Stimulated activated CD8-positive, alpha-beta memory T cell treated with anti-CD3 and anti-CD28 coated beads, Interleukin-12 subunit alpha, Interleukin-12 subunit beta, amount 100 ng/mL, for 1 hour (primary cell): ENCODE measurements at places on chromosomes 7 and 10.

DNA sequence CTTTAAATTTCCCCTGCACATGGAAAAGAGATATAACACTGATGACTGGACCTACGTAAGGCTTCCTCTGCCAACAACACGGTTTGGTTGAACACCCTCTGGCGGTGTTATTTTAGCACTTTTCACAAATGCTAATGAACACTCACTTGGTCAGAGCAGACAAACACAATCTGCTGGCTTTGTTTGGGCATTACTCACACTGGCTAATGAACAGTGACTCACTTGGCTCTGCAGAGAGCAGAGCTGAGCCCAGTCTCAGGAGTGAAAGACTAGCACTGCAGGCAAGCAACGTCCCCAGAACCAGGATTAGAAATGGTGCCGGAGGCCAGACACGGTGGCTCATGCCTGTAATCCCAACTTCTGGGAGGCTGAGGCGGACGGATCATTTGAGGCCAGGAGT lies 430.8 kb downstream of the PLXNA4 start:
- no peak for DNase-seq

DNA sequence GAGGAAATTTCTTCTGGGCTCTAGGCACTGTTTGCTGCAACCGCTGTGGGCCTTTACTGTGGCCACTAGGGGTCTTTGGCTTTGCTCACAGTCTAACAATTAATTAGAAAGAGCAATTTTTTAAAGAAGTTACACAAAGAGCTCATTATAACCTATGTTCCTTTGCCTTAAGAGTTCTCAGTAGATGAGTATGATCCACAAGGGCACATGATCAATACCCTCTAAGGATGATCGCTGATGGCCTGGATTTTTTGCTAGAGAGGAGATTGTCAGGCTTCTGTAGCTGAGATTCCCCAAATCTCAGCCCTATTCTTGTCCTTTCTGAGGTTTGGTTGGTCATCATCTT lies 80.8 kb upstream of the RHOBTB1 start:
- DNase-seq = no peak

- DNase-seq = no peak
These were observed 150.4 kb downstream of the MAD1L1 start for GRCh38 chr7:2082139-2082998.

DNA sequence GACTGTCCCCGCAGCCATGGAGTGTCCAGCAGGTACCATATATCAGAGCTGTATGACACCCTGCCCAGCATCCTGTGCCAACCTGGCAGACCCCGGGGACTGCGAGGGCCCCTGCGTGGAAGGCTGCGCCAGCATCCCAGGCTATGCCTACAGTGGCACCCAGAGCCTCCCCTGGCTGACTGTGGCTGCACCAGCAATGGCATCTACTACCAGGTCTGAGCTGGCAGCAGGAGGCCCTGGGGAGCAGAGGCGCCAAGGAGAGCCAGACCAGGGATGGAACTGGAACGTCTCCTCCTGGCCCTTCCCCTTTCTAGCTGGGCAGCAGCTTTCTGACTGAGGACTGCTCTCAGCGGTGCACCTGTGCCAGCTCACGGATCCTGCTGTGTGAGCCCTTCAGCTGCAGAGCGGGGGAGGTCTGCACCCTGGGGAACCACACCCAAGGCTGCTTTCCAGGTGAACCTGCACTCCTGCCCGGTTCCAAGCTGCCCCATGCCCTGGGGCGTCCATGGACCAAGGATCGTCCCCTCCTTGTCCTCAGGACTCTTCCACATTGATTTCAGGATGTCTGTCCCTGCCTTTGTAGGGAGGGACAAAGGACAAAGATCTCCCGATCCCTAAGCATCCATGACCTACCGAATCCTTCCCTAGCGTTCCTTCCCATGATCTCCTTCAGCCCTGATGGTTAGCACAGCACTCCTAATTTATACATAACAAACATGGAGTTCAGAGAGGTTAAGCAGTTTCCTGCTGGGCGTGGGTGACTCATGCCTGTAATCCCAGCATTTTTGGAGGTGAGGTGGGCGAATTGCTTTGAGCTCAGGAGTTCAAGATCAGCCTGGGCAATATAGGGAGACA lies 33.3 kb downstream of the EPHB4 start:
- no peak for DNase-seq

DNA sequence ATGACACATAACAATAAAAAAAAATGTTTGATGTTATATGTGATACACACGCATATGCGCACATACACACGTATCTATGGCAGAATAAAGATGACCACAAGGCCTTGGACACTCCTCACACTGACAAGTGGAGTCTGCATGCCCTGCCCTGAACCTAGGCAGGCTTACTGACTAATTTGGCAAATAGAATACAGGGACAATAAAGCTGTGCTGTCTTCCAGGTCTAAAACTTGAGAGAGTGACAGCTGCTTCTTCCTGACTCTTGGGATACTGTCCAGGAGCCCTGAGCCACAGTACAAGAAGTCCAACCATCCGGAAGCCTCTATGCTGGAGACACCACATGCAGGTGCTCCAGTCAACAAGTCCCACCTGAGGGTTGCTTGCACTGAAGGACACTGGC lies 20.3 kb downstream of the PARD3 start:
- no peak for DNase-seq

- no peak for DNase-seq
These were observed 3.5 kb downstream of the LOXL4 start for GRCh38 chr10:98264378-98265065.

DNA sequence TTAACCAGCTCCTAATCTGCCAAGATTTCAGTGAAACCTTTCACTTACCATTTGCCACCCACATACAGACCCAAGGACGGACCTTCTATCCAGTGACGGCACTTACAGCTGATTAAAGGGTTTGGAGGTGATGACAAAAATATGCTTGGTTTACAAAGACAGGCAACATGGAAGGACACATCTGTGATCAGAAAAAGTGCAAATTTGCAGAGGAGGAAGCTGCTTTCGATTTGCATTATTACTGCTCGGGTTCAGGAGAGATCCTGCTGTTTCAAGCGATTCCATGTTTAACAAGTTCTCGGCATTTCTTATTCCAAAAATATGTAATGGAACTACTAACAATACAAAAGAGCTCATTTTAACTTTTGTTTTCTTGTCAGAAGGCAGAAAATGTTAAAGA lies 109.0 kb downstream of the JAZF1 start:
- DNase-seq = no peak

DNA sequence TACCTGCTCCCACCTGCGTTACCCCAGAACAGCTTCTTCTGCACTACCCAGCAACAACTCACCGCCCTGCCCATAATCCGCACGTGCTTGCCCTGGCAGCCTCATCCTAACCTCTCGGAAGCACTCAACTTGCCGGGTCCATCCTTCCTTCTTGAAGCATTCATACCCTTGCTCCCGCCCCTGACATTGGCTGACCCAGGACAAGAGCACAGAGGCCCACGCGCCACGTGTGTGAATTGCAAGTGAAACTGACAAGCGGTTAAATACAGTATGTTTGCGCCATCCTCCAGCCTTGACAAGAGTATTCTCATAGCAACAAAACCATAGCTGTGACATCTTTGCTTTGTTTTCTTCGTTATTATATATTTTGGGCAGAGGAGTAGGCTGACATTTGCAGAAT lies 10.9 kb upstream of the OCM start:
- DNase-seq = no peak

- no peak for DNase-seq
These were observed 45.0 kb upstream of the DIP2C start for GRCh38 chr10:734481-734880.
